ENCODE measurements at places on chromosomes 13 and 19.
A peak's percentile ranks its signal among the peaks of the same experiment; 100 is the strongest.

- peak; percentile 73 for DNase-seq
Measured at GRCh38 chr13:113411216-113412023, 41.9 kb downstream of the ADPRHL1 start.

GRCh38 chr13:39765801-39766463 is 110.5 kb downstream of the COG6 start:
- no peak for DNase-seq

DNA sequence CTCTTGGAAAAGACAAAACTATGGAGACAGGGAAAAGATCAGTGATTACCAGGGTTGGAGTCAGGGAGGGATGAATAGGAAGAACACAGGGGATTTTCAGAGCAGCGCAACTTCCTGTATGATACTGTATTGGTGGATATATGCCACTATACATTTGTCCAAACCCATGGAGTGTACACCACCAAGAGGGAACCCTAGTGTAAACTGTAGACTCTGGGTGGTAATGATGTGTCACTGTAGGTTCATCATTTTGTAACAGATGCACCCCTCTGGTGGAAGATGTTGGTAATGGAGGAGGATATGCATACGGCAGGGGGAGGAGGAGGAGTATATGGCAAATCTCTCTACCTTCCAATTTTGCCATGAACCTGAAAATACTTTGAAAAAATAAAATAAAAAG is 68.1 kb downstream of the UFM1 start:
- peak; percentile 59 for DNase-seq

GRCh38 chr13:95630593-95630992 is 13.9 kb downstream of the DZIP1 start:
- no peak for DNase-seq

DNA sequence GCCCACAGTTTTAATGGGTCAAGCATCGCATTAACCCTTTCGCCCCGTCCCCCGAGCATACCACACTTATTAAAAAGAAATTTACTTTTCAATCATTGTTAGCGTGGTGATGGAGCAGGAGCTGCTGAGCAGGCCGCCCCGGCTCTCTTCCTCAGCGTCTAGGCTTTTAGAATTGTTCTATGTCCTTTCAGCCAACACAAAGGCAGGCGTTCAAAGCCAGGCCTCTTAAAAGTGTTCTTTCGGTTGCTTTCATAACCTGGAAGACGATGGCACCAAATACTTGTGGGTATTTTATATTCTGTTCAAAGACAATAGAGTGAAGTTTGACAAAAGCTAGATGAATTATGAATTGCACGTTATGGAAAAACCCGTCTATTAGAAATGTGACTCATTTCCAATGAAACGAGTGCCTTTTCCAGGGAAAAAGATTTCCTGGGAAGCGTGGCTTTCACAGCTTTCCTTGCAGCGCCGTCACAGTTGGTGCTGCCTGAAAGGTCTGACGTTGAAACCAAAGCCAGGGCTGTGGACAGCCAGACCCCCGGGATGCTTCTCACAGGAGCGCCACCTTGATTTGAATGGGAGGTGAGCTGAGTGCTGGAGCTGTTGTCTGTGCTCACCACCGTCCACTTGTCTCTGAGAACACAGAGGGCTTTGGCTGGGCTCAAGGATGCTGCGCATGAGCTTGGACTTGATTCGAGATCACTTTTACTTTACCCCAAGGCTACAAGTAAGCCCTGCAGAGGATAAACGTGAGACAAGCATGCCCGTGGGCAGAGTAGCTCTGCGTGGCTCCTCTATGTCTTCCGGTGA is 78.8 kb downstream of the SOX1 start:
- no peak for DNase-seq

DNA sequence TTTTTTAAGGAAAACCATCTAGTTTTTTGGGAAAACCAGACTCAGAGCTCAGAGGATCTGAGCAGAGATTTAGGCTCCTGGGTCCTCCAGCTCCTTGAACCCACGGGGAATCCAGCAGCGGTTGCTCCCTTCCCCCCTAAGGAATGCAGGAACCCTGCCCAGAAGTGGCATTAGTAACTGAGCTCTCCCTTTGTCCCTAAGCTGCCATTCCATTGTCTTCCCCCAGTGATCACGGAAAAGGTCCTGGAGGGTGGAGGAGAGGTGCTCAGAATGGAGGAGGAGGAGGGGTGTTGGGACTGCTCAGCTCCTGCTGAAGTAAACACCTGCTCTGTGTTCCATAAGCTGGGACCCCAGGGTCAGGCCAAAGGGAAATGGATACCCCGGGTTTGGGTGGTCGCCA is 16.8 kb upstream of the OR1M1 start:
- no peak for DNase-seq

DNA sequence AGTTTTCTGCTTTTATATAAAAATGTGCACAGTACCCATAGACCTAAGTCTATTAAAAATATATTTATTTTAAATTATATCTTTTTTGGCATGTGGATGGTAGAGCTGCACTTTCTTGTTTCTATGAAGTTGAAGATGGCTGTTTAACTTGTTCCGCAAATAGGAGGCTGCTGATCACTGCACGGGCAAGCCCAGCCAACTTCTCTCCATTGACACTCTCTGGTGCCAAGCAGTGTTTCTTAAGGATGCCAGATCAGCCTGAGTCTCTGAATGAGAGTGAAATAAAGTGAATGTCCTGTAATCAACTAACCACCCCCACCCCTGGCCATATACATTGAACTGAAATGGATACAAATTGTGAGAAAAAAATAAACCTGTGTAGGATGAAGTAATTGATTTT is 202.9 kb upstream of the KLHL1 start:
- DNase-seq: no peak

DNA sequence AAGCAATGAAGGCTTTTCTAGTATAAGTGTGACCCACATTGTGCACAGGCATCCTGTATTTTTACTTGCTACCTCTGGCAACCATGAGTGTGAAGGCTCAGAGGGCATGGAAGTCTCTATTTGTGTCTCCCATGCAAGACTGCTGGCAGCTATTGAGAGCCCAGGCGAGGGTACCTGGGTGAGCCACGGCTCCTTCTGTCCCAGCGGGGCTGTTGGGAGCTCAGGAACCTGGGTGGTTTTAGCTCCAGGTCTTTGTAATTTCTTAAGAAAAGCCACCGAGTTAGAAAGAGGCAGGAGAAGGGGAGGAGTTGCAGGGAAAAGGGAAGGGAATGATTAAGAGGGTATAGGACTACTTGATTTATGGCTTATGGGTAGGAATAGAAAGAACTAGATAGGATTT is 190.4 kb upstream of the SOX1 start:
- DNase-seq: no peak

DNA sequence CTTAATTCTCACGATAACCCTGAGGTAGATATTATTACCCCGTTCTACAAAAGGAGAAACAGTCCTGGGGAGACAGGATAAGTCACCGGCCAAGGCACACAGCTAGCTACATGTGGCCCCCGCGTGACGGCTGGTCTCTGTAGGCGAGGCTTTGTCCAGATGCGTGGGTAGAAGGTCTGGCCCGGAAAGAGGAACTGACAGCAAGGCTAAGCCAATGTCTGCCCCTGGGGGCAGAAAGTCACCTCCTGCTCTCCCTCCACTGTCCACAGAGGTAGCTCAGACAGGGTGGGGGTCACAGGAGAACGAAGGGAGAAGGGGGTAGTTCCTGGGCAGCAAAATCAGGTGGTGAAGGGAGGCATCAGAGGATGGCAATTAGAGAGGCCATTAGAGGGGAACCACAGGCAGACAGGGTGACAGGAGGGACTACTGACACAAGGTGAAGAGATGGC is 1.8 kb downstream of the APOC4 start:
- DNase-seq: no peak

DNA sequence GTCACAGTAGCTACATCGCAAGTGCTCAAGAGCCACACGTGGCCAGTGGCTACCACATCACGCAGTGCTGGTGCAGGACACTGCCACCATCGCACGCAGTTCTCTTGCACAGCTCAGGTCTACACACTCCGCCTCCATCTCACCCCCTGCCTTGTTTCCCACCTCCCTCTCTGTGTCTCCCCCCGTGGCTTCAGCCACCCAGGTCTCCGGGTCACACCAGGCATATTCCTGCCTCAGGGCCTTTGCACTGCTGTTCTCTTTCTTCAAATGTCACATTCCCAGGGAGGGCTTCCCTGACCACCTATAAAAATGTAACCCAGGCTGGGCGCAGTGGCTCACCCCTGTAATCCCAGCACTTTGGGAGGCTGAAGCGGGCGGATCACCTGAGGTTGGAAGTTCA is 10.6 kb downstream of the CCDC8 start:
- no peak for DNase-seq

GRCh38 chr19:48502350-48503018 is 9.2 kb downstream of the LMTK3 start:
- no peak for DNase-seq

- DNase-seq: no peak
Measured at GRCh38 chr19:5911366-5911765, 2.7 kb upstream of the CAPS start.

- DNase-seq: no peak
Measured at GRCh38 chr19:53849237-53849676, 18.4 kb upstream of the MYADM start.

DNA sequence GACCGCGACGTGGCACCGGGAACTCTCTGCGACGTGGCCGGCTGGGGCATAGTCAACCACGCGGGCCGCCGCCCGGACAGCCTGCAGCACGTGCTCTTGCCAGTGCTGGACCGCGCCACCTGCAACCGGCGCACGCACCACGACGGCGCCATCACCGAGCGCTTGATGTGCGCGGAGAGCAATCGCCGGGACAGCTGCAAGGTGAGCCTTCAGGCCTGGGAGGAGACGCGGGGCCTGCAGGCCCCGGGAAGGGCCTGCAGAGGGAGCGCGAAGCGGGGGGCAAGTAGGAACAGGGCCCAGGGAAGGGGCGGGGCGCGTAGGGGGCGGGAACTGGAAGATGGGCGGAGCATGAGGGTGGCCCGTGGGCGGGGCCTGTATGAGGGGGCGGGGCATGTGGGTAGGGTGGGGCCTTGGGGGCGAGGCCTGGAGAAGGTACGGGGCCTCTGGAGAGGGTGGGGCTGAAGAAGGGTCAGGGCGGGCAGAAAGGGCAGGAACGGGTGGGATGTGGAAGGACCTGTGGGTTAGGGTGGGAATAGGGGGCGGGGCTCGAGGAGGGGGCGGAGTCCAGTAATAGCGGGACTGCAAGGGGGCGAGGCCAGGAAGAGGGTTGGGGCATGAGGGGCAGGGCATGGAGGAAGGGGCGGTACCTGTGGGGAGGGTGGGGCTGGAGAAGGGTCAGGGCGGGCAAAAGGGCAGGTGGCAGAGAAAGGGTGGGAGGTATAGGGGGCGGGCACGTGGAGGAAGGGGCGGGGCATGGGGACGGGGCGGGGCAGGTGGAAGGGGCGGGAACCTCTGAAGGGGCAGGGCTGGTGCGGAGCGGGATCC is 2.5 kb downstream of the CFD start:
- DNase-seq: peak; percentile 74

- no peak for DNase-seq
Measured at GRCh38 chr19:30207357-30207756, 164.8 kb upstream of the ZNF536 start.

GRCh38 chr19:14343286-14343685 is 38.0 kb upstream of the ADGRE5 start:
- no peak for DNase-seq

DNA sequence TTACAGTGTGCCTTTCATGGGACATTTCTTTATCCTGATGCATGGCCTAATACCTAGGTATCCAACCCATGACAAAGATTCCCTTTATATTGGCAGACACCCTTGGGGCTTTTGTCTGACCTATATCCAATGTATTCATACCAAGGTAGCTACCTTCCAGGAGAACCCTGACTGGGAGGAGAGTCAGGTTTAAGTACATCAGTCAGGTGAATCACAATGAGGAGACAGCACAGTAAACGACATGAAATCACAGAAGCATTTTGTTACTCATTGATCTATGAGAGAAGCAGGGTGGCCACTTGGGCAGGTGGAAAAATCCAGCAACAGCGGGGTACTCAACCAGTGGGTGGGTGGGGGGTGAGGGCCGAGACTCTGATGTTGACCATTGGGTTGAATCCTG is 527.4 kb upstream of the ATXN8OS start:
- DNase-seq: no peak

GRCh38 chr13:27352698-27353097 is 71.7 kb upstream of the GTF3A start:
- DNase-seq: peak; percentile 84

- peak; percentile 18 for DNase-seq
Measured at GRCh38 chr19:57818378-57818777, 3.7 kb upstream of the ZNF552 start.
